Naive thymus-derived CD4-positive, alpha-beta T cell (primary cell): ENCODE measurements at places on chromosomes 3 and 15. TPM values are rescaled to one million over a fixed set of nuclear protein-coding genes. Genes with fewer than 3 reads are reported as not detected.

Gene PRSS50
- total RNA-seq: not detected

Gene BLM
- 7.3 TPM for total RNA-seq

Gene EBLN2
- total RNA-seq: 10.8 TPM

Gene KY
- total RNA-seq: not detected

Gene SLC15A2
- 1.6 TPM for total RNA-seq

DNA sequence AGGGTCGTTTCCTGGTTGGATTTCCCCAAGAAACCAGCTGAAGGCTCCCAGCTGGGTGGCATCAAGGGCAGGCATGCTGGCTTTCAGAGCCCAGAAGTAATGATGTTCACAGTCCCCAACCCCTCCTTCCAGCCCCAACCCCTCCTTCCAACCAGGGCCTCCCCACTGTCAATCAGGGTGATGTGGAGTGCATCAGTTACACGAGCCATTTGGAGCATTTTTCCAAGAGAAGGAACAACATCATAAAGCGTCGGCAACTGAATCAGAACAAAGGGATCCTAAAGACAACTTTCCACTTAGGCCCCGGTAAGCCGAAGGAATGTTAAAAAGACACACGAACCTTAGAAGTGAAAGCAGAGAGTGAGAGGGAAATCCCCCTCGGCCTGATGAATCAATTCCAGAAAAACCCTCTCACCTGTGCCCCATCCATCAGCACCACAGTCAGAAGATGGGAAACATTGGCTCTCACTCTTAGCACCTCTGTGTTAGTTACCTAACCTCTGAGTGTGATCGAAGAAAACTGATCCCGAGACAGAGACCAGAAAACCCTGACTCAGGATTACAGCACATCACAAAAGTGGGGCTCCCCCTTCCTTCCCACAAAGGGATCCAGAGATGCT, 101.2 kb upstream of the WNT5A start:
- no peaks in the 10 kb centered on the region for H3K27me3 ChIP-seq
- H3K36me3 ChIP-seq: no peaks in the 10 kb centered on the region
- DNase-seq: no peak
- H3K4me3 ChIP-seq: no peak overlapping the region
- no peaks in the 10 kb centered on the region for H3K4me1 ChIP-seq

- H3K36me3 ChIP-seq: no peaks in the 10 kb centered on the region
- H3K27ac ChIP-seq: no peak overlapping the region
- H3K4me1 ChIP-seq: no peaks in the 10 kb centered on the region
These were observed 139.2 kb downstream of the GHSR start for GRCh38 chr3:172309059-172309458.

GRCh38 chr3:56238299-56238698, 230.0 kb downstream of the ERC2 start:
- H3K36me3 ChIP-seq: no peaks in the 10 kb centered on the region
- no peaks in the 10 kb centered on the region for H3K4me1 ChIP-seq
- no peak overlapping the region for H3K27ac ChIP-seq
- DNase-seq: no peak

DNA sequence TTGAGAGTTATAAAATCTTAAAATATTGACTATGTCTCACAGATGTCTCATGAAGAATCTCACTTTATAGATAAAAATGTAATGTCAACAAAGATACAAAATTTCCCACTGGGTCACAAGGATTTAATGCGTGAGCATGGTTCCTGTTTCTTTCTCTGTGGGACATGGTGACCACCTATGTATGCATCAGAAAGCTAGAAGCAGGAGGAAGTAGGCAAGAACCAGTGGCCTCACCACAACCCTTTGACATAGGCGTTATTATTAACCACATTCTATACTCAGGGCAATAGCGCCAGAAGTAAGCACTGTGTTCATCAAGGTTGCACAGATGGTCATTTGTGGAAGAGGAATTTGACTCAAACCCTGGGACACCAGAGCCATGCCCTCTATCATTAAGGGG, 11.7 kb upstream of the ADAMTS17 start:
- H3K36me3 ChIP-seq: peaks cover 4% of the 10 kb centered on the region
- no peak overlapping the region for H3K4me3 ChIP-seq
- no peak overlapping the region for H3K27ac ChIP-seq
- DNase-seq: no peak
- peaks cover 4% of the 10 kb centered on the region for H3K27me3 ChIP-seq
- H3K4me1 ChIP-seq: peaks cover 12% of the 10 kb centered on the region
